ENCODE measurements at places on chromosomes 11 and 22.

GRCh38 chr11:70242885-70243284, 27.6 kb upstream of the PPFIA1 start:
- no peak for DNase-seq

DNA sequence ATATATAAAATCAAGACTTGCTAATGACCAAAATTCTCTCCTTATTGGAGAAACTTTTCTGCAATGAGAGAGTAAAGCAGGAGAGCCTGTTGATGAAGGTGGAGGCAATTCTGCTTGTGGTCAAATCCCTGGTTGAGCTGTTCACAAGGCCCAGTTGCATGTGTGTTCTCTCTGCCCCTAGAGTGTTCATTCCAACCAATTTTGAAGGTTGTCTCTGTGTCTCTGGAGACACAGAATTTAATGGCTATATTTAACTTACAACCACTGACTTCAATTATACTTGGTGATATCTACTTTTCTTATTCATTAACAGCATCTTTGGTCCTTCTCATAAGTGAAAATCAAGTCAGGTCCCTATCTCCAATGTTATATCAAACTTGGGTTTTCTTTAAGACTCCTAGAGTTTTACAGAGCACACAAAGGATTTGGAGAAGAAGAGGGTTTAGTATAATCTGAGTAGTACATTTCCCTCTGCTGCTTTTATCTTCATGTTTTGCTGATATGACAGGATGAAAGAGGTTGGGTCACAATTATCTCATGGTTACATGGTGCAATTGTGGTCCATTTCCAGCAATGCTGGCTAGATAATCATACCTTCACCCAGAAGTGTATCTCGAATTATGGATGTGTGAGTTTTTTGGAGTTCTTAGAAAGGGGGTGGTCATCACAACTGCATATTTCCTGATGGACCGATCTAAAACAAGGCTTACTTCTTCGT, 4.0 kb downstream of the OOSP4A start:
- DNase-seq: no peak

- DNase-seq: no peak
Measured at GRCh38 chr11:79932612-79933011, 491.8 kb upstream of the TENM4 start.

DNA sequence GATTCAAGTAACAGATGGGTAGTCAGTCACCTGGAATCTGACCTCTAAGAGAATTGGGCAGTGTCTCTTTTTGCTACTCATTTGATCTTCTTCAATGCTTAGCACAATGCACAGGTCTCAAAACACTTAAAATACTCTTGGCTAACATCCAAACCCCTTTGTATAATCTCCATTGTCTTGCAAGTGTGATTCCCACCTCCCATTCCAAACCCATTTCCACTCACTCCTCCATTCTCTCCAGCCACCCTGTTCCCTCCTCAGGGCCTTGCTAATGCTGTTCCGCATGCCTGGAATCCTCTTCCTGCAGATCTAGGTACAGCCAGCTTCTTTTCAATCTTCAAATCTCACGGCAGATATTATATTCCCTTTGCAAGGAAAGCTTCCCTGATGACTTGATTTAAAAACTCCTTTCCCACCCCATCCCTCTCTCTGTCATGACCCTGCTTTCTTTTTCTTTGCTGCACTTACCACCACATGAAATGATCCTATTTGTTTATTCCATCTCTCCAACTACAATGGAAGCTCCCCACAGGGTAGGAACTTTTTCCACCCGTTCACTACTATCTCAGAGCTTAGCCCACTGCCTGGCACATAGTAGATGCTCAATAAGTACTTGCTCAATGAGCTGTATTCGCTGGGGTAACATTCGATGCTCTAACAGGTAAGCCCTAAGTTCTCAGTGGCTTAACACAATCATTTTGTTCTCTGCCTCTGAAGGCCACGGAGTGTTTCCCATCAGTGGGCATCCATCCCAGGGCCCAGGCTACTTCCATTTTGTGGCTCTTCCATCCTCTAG, 121.7 kb downstream of the MN1 start:
- DNase-seq: no peak

DNA sequence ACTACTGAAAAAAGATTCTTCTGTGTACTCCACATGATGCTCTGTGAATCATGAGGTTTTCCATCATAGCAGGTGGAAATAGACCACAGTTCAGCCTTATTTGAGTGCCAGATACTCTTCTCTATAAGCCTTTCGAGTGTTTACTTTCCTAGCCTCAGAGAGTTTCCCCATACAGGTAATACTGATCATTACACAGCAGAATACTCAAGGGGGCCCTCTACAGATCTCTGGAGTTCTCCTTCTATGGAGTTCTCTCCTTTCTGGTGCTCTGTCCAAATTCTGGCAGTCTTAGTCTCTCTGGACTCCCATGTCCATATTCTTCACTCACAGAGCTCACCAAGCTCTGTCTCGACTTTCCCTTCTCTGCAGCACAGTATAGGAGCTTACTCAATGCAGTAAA, 175.7 kb upstream of the CARD18 start:
- no peak for DNase-seq

GRCh38 chr11:44946263-44946662, 4.4 kb downstream of the TP53I11 start:
- DNase-seq: no peak

DNA sequence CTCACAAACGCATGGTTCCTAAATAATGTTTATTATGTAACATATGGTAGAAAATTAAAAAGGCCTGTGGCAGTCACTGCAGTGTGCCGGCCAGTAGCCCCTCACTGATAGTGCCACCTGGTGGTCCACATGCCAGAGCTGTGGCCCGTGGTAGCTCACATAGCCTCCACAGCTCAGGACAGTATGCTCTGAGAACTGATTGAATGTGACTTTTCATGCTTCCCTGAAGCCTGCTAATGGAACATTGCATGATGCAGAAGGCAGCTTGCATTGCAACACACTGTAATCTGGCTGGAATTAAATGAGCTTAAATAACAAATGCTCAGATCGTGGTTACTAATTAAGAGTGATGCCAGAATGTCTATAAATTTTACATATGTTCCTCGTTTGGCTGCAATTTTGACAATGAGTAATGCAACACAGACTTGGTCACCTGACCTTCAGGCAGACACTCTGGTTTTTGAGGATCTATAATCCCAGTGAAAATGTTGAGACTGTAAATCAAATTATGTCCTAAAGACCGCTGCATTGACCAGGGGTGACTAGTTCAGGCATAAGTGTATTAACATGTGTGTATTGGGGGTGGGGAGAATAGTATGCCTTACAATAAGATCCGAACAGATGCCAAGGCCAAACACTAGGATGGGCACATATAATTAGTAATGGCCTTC, 566.4 kb downstream of the METTL15 start:
- DNase-seq: peak; percentile 94

GRCh38 chr11:48134221-48134922, 82.2 kb upstream of the OR4B1 start:
- no peak for DNase-seq

DNA sequence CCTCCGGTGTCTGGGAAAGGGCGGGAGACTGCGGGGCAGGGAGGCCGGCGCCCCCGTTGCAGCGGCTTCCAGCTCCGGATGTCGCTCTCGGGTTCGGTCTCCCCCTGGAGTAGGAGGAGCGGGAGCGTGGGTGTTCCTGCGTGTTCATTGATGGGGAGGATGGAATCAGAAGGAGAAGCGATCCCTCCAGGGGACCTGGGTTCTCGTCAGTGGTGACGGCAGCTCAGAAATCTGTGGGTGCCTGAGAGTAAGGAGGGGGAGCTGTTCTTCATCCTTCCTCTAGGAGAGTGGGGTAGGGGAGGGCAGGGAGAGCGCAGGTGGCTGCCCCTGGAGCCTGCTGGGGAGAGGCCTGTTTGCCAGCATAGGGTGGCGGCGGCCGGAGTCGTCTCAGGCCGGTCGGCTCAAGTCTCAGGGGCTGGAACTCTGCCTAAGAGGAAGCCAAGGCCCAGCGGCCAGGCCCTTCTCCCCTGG, 1.1 kb downstream of the UBASH3B start:
- DNase-seq: no peak

GRCh38 chr11:122127020-122127419, 11.0 kb upstream of the BLID start:
- DNase-seq: no peak

DNA sequence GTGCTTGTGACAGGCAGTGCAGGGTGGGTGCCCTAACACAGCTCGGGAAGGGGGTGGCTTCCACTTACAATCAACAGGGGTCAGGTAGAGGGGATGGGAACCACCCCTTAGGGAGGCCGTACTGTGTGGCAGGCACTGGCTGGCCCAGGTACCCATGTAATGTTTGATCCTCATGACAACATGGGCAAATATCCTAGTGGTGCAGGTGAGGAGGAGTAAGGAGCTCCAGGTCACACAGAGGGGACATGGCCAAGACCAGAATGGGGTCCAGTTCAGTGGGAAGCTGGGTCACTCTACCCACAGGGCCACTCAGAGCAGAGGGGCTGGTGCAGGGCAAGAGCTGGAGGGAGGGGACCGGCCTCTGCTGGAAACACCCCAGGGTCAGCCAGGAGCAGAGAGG, 3.1 kb downstream of the APOL4 start:
- DNase-seq: no peak

GRCh38 chr11:115083144-115083806, 404.9 kb downstream of the NXPE2 start:
- DNase-seq: no peak

- peak; percentile 55 for DNase-seq
Measured at GRCh38 chr22:36977947-36978660, 41.1 kb downstream of the TST start.

DNA sequence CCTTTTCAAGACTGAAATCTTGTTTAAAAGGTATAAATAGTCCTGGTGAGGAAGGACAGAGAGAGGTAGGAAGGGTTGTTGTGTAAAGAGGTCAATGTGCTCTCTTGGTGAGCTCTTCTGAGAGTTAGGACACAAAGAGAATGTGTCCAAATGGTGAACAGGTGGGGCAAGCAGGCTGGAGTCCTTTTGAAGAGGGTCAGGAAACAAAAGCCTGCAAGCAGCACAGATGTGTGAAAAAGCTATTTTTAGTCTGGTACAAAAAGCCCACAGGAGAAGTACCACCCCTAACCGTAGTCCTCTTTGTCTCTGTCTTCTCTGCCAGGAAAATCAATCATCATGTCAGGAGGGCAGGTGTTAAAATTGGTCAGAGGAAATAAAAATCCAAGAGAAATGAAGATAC, 54.4 kb upstream of the SYN3 start:
- DNase-seq: no peak

- DNase-seq: no peak
Measured at GRCh38 chr11:61404641-61405040, 12.3 kb downstream of the TMEM216 start.

DNA sequence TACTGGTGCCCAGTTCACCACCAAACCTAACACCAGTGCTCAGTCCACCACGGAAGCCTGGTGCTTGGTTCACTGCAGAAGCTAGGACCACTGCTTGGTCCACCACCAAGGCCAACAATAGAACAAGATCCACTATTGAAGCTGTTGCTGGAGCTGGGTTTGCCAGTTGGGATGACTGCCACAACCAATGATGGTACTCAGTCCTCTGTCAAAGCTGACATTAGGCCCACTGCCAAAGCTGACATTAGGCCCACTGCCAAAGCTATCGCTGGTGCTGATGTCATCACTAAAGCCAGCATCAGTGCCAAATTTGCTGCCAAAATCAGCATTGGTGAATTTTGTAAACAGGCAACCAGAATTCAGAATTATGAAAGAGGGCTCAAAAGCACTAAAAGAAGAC, 1850.2 kb upstream of the RAG2 start:
- DNase-seq: no peak

Data from fibroblast of skin of left biceps (primary cell).